ENCODE measurements at places on chromosomes 4 and X. TPM values are rescaled to one million over a fixed set of nuclear protein-coding genes. Genes with fewer than 3 reads are reported as not detected.

The PLAC8 gene
- total RNA-seq: 123 TPM

DNA sequence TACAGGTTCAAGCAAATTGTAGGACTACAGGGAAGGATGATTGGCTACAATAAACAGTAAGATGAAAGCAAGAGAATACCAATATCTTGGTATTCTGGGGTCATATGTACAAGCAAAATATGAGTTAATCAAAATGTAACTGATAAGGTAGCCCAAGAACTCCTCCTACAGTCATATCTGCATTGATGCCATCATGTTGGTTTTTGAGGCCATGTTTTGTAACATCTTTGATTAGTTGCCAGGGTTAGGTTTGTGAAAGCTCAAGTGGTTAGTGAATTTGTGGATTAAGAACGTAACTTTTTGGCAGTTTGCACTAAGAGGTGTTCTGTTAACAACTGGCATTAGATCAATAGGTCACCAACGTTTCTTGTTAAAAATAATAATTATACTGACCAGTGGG is 59.6 kb downstream of the USP9X start:
- DNase-seq: no peak

- no peak for DNase-seq
These were observed 205.9 kb downstream of the SOWAHB start for GRCh38 chr4:76691807-76692582.

DNA sequence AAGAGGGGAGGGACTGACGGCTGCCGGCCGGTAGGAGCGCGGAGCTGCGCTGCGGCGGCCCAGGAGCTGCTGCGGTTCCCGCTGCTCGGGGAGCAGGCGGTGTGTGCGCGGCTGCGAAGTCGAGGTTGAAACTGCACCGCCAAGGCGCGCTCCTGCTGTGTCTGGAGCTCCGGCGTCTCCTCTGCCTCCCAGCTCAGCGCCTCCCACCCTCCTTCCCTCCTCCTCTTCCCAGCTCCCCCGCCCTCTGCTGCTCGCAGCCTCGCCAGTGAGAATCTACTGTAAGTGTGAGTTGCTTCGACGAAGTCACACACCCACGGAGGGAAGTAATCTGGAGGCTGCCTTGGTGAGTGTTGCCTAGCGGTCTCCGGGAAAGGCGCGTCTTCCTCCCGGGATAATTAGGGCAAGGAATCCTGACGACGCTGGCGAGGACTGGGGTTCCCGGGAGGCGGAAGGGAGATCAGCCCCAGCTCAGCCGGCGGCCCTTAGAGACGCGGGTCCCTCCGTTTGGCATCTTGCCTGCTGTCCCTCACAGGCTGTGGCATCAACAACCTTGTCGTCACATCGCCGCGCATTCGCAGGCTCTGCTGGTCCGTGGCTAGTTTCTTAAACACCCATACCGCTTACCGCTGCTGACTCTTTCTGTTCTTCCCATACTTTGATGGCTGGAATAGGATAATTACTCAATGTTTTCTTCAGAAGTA is at the start of gene EPHA5:
Gene EPHA5, minus strand, starts transcription at position 159 of the 701 bp plus-strand sequence. CDS start 747 bp downstream, outside the sequence.
- DNase-seq: peak; percentile 37

Measured in SJSA1 (cell line).